ENCODE measurements at places on chromosomes 5 and 9.

DNA sequence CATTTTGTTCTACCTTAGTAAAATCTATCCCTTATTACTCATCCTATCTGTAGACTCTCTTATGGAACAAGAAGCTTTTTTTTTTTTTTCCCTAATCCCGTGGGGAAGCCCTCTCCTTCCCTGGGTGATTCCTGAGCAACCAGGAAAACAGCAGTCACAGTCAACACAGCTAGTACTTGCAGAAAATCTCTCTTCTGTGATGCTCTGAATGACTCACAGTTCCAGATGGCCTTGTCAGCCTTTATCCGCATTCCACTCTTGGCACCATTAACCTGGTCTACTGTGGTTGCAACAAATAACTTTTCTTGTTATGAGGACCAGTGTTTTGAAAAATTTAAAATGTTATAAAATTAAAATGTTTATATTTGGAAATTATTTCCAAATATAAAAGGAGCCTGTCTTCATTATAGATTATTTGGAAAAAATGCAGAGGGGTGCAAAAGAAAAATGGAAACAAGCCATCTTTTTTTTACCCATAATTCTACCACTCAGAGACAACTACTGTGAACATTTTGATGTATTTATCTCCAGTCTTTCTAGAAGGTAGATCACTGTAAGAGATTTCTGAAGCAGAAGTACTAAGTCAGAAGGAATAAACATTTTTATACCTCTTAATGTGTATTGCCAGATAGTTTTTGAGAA, 486.7 kb downstream of the RAB3C start:
- H3K4me1 ChIP-seq, result peaks cover 17% of the 10 kb centered on the region
- peaks cover 14% of the 10 kb centered on the region for H3K36me3 ChIP-seq
- H3K27ac ChIP-seq, result peak overlapping the region; percentile 73
- no peak for DNase-seq
- H3K4me3 ChIP-seq, result no peak overlapping the region
- no peaks in the 10 kb centered on the region for H3K27me3 ChIP-seq

DNA sequence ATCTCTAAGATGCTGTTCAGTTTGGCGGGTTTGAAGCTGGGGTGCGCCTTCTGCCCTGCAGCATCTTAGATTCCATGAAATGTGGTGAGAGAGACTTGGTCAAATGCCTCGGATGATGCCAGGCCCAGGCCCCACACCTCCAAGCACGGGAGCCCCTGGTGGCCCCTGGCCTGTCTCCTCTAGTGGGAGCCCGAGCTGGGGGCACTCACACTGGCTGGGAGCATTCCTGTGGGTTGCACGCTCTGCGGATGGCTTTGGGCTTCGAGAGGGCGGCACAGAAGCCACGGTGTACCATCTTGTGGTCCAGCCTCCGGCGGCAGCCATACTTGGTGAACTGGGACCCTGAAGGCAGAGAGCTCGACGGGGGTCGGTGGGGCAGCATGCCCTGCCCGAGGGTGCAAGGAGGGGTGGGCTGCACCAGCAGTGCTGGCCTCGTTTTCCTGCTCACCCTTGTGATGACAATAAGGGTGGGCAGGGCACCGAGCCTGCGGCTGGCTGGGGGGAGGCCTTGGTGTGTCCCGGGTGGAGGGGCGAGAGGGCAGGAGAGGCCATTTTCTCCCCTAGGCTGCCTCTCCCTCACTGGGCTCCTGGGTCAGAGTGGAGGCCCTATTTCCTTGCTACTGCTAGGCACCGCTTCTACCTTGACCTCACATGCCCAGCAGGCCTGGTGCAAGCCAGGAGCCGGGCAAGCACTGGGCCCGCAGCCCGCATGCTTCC, 65.8 kb downstream of the ZNF354C start:
- peaks cover 6% of the 10 kb centered on the region for H3K27me3 ChIP-seq
- no peaks in the 10 kb centered on the region for H3K4me1 ChIP-seq

DNA sequence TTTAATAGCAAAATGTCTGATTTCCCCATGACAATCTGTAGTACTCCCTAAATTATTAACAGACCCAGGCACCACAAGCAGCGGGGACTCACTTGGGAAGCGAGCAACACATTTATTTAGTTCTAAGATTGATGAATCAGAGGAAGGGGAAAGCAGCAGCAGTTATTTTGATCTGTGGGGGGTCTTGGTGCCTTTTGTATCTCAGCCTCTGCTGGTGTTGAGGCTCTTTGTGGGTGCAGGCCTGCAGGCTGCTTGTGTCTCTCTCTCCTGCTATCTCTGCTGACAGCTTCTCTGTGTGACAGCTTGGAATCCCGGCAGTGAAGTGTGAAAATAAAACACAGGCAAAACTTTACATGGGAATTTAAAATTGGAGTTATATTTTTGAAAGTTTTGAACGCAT, 878.2 kb upstream of the DMAC1 start:
- H3K27me3 ChIP-seq, result peaks cover 3% of the 10 kb centered on the region
- peak overlapping the region; percentile 7 for H3K27ac ChIP-seq
- H3K4me3 ChIP-seq, result no peak overlapping the region
- no peaks in the 10 kb centered on the region for H3K36me3 ChIP-seq

DNA sequence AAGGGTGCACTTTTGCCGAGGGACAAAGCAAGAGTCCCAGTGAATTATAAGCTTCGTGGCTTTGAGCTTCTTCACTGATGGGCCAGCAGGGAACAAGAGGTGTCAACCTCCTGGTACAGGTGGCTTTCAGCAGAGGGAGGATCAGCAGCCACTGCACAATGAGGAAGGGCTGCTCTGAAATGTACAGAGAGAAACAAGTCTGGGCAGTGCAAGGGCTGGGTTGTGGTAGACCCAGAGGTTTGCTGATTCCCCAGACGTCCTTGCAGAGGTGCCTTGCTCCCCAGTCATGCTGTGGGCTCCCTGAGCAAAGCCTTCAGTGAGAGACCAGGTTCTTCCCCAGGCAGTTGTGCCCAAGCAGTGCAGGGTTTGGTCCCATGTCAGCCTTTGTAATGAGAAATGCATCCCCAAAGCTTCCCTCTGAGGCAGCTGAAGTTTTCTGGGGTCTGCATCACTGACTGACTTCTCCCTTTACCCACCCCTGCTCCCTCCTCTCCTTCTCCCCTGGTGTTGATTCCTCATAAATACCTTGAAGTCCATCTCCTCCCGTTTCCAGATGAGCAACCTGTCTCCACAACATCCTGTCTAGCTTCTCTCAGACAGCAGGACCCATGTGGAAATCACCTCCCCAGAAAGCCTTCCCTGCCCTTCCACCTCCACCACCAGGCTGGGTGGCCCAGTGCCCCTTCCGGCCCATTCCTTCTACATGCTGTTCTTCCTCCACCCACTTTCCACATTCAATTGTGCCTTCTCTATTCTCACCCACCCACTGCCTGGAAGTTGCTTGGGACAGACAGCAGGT, 599.6 kb upstream of the ADAMTS16 start:
- no peak for DNase-seq
- H3K4me1 ChIP-seq, result peaks cover 56% of the 10 kb centered on the region
- H3K27ac ChIP-seq, result no peak overlapping the region

DNA sequence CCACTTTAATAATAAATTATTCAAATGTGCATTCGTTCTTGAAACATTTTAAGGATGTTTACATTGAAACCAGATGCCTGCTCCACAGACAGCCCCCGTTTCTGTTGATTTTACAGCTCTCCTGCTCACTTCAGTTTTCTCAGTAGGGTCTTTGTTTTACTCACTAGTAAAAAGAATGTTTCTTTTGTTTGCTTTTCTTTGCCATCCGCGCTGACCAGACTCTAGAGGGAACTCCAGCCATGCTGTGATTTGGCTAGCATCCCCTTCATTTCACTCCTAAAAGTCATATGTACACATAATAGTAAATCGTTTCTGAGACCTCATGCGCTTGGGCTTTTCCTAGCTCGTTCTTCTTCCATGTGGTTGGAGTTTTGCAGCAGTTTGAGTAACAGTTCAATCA, 28.7 kb upstream of the PALM2AKAP2 start:
- peak overlapping the region; percentile 99 for H3K27ac ChIP-seq
- peak overlapping the region; percentile 45 for H3K4me3 ChIP-seq
- H3K27me3 ChIP-seq, result peaks cover 4% of the 10 kb centered on the region

DNA sequence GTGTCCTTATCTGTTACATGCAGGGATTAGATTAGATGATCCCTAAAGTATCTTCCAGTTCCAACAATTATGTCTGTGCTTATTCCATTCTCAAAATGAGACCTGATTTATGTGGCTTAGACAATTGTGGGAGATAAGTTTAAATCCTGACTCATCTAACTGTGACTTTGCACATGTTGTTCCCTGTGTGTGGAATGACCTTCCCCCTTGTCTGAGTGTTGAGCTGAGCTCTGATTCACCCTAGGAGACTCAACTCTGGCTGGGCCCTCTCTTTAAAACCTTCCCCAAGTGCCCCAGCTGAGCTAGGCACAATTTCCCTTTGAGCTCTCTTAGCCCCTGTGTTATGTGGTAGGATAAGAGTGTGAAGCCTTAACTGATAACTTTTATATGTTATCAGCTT, 118.9 kb upstream of the ELL2 start:
- H3K27ac ChIP-seq, result no peak overlapping the region
- H3K4me3 ChIP-seq, result no peak overlapping the region
- DNase-seq, result no peak
- H3K27me3 ChIP-seq, result no peaks in the 10 kb centered on the region
- H3K36me3 ChIP-seq, result no peaks in the 10 kb centered on the region

- H3K36me3 ChIP-seq, result peaks cover 17% of the 10 kb centered on the region
- no peak overlapping the region for H3K27ac ChIP-seq
- H3K27me3 ChIP-seq, result no peaks in the 10 kb centered on the region
These were observed 222.9 kb downstream of the ARL15 start for GRCh38 chr5:54087436-54087835.

GRCh38 chr9:7970681-7971330, 171.2 kb upstream of the DMAC1 start:
- DNase-seq, result no peak
- no peaks in the 10 kb centered on the region for H3K36me3 ChIP-seq
- peaks cover 15% of the 10 kb centered on the region for H3K4me1 ChIP-seq
